G401 (cell line): ENCODE measurements at places on chromosomes 12 and 14.

DNA sequence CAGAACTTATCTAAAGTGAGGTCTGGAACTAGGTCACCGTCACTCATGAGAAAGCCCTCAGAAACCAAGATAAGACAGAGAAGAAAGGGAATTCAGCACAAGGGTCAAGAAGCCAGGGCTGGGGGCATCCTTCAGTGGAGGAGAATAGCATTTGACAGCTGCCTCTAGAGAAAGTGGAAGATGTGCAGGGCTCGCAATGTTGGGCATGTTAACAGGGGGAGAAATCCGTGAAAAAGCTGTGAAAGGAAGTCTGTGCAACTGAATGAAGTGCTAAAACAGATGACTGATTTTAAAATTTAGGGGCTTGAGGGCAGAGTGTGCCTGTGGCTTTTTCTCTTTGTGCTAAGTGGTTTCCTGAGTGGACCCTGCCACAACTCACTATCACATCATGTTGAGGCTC lies 97.7 kb upstream of the IFNG-AS1 start:
- no peak for DNase-seq

- DNase-seq = no peak
Measured at GRCh38 chr14:74610866-74611649, 979 bp downstream of the LTBP2 start.

DNA sequence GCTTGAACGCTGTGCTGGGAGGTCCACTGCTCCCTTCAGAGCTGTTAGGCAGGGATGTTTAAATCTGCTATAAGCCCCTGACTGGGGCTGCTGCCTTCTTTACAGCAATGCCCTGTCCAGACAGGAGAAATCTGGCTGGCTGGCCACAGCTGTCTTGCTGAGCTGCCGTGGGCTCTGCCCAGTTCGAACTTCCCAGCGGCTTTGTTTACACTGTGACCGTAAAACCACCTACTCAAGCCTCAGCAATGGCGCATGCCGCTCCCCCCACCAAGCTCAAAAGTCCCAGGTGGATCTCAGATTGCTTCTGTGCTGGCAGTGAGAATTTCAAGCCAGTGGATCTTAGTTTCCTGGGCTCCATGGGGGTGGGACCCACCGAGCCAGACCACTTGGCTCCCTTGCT lies 35.8 kb downstream of the CKAP4 start:
- no peak for DNase-seq

DNA sequence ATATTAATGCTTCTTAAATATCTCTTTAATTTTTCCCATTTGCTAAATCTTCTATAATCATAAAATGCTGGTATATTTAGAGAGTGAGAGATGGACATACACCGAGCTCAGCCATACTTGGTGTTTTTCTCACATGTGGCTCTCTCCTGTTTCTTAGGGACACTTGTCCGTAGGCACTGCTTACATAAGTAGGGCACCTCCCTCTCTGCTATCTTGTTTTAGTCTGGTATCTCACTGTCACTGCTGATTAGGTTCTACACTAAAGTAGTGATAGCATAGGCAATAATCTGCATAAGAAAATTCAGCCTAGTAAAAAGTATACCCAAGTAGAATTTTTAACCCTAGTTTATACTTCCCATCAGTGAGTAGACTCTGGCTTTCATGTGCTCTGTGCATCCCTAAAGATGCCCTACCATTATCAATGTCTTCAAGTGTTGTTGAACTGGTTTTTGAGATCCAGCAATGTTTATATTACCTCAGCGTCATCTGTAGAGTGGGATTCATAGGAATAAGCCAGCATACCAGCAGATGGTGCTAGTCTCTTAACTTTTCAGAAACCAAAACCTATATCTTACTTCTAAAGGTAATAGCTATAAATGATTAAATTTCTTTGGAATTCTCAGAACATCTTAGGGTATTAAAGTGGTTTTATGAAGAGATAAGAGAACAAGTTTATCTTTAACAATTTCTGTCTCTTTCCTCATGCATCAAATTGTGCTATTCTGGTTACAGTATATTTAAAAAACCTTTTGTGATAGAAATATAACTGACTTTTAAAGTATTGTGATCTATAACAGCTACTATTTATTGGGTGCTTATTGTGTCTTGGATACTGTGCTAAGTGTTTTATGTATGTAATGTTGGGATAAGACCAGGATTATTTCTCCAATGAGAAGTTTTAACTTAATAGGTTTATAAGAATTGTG lies 32.9 kb downstream of the ARID2 start:
- DNase-seq = peak; percentile 66

GRCh38 chr12:25387732-25388050 lies 137.0 kb upstream of the KRAS start:
- DNase-seq = no peak

DNA sequence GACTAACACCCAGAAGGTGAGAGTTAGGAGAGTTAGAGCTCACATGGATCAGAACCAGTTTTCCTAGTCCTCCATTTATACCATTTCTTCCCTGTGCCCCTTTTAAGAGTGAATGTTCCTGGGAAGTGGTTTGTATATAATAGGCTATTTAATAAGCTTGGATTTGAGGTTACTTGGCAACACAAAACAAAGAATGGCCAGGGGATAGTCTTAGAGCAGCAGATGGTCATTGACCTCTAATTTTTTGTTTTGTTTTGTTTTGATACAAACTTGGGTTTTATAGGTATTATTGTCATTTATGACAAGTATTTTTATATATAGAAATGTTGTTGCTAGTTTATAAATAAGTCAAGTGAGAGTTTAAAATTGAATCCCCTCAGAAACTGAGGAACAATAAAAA lies 35.8 kb downstream of the VEZT start:
- no peak for DNase-seq

DNA sequence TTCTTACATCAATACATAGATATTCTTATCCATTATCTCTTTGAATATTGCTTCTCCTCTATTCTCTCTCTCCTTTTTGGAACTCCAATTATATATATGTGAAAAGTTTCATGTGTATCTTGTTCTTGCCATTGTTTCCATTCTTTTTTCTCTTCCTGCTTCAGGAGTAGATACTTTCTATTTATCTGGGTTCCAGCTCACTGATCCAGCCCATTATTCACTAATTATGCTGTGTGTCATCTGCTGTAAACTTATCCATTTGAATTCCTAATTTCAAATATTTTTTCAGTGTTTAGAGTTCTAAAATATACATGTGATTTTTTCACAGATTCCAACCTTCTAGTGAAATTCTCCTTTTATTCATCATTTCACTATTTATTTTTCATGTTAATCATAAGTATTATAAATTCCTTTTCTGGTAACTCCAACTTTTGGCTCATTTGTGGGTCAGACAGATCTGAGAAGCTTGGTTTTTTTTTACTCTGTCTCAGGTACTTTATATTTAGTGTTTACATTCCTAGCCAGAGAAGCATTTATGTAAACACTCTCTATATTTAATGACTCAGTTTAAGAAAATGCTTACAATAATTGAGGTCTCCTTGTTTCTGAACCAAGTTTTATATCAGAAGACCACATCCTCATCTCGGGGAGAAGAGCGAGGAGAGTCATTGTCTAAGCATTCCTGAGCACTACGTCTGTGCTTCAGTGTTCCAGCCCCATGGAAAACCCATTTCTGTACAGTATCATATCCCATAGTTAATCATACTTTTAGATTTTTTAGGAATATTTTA lies 15.9 kb upstream of the AMIGO2 start:
- no peak for DNase-seq

DNA sequence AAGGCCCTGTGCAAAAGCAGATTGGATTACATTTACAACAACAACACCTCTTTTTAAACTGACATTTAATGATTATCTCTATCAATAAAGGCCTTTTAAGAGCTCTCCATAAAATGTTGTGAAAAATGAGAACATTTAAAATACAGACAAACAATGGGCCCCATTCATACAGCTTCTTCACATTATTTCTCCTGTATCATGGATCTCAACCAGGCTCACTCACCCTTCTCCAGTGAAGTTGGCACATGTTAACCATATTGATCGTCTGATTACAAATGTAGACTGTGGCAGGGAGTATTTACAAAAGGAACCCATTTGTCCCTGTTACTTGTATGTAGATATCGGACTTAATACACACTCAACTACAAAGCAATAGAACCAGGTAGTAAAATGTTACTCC lies 220.2 kb upstream of the BTG1 start:
- no peak for DNase-seq

GRCh38 chr14:88937706-88938105 lies 113.3 kb downstream of the TTC8 start:
- DNase-seq = no peak

DNA sequence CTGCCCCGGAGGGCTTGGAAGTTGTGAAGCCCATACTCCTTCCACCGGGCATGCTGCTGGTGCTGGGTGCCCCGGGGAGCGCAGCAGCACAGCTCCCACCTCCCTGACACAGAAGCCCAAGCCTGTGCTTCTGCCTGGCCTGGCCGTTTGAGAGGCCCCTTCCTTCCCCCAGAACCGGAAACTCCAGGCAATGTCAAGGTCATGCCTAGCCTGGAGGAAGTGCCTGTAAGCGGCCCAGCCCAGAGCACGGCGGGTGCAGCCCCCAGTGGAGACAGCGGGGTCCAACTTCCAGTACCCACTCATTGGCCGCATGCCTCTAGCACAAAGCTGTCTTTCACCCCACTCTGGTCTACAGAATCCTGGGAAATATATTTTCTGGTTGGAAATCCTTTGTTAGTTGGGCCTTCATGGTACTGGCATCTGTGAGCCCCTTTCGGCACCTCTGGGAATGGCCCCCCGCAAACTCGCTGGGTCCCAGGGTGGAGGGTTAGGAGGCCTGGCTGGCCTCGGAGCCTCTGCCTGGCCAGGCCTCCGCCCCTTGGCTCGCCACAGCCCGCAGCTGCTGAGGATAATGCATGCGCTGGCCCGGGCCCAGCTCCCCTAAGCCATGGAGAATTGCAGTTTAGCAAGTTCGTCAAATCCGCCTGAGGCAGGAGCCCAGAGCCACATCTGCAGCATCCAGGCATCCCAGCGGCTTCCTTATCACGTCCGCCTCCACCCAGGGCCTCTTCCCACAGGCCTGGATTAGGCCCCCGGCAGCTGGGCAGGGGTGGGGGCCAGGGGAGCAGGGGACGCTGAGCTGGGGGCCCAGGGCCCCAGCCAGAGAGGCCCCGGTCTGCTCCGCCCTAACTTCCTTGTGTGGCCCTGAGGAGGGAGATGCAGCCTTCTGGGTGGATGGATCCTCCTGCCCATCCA lies 48.9 kb upstream of the DLK1 start:
- DNase-seq = no peak

DNA sequence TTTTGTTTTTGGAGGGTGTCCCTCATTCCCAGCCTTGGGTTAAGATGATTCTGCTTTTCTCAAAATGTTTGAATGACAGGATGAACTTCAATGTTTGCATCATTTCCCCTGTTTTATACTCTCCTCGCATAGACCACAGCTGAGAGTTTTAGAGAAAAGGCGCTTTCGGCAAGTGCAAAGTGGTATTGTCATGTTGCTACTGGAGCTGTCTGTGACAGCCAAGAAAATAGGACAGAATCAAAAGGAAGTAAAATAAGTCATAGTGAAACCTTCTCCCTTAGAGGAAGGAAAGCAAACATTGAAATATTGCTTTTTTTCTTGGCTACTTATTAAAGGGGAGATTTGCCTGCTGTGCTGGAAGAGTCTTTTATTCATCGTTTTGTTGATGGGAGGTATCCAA lies 33.5 kb upstream of the ARHGAP5 start:
- DNase-seq = peak; percentile 11

- DNase-seq = no peak
Measured at GRCh38 chr12:30396576-30396975, 299.1 kb downstream of the IPO8 start.

DNA sequence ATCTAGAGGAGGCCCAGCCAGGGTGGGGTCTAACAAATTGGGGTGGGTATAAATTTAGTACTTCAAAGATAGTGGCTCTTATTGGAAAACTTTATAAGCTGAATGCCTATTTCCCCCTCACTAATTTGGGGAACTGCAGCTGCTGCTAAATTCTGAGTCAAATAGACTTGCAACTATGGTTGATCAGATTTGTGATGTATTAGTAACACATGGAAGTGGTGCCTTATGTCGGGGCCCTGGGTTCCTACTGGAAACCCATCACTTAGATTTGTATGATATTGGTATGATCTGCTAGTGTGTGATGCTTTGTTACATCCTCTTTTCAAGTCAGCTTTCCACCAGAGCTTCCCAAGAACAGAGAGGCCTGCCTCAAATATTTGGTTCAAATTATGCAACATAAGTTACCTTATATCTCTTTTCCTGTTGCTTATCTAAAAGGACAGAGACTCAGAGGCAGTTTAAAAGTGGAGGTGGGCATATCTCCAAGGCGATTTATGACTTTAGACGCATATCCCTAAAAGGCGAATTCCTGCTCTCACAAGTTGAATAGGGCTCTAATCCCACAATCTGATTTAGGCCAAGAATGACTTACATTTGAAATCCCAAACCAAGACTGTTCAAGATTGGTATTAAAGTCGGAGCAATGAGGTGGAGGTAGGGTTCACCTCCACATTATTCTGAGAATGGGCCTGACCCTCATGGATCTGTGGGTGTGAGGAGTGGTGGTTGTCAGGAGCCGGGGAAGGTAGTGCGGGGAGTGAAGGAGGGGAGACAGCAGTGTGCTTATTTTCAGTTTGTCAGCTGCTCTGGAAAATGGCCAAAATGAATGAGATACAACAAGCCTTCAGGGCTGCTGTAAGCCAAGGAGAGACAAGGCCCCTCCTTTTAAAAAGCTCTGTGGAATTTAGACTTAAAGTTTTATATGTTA lies 425.8 kb downstream of the RAD51B start:
- no peak for DNase-seq

- no peak for DNase-seq
Measured at GRCh38 chr12:89319122-89319521, 33.2 kb downstream of the DUSP6 start.

- no peak for DNase-seq
Measured at GRCh38 chr14:54674046-54674741, 107.3 kb downstream of the SAMD4A start.

DNA sequence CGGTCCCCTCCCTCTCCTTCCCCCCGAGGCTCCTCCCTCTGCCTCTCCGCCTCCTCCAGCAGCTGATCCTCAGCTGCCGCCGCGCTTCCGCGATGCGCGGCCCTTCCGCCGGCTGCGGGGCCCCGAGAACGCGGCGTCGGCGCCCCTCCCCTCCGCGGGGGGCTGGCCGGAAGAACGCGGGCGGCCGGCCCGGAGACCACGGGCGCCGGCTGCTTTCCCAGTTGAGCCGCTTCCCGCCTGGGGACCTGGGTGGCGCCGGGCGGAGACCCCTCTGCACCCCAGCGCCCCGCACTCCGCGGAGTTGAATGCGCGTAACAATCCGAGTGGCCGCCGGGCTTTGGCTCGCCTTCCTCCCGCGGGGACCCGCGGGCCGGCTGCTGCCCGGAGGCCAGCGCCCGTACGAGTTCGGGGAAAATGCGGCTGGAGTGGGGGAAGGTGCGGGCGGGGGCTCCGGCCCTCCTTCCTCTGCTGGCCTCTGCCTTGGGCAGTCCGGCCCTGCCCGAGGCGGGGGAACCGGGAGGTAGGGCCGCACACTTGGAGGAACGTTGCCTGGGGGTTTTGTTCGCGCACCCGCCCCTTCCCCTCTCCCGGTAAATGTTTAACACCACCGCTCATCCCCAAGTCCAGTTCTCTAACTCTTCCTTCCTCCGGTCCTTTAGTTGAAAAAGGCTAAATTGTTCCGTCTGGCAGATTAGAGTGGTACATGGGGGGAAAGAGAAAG lies 393 bp upstream of the DCAF5 start:
- DNase-seq = peak; percentile 51

- no peak for DNase-seq
Measured at GRCh38 chr14:76595266-76595665, 166.0 kb upstream of the VASH1 start.

GRCh38 chr14:85027681-85028370 lies 502.1 kb upstream of the FLRT2 start:
- no peak for DNase-seq
